Small intestine (tissue), 16 donors: ENCODE measurements at places on chromosomes 1 and 21. TPM values are rescaled to one million over a fixed set of nuclear protein-coding genes. Genes with fewer than 3 reads are reported as not detected.

Gene TRAF3IP3
- polyA plus RNA-seq: 3.3 TPM

Gene SH2D2A
- polyA plus RNA-seq: 2.2 TPM

Gene TMEM234
- polyA plus RNA-seq: 6.5 TPM

Gene ADAMTS4
- polyA plus RNA-seq: under 0.01 TPM

Gene CHIA
- polyA plus RNA-seq: 0.54 TPM

GRCh38 chr1:214838351-214838750 lies 235.4 kb downstream of the CENPF start:
- no peaks in the 10 kb centered on the region for H3K4me1 ChIP-seq
- no peak overlapping the region for H3K4me3 ChIP-seq
- DNase-seq: no peak
- no peak overlapping the region for H3K27ac ChIP-seq
- no peaks in the 10 kb centered on the region for H3K36me3 ChIP-seq

GRCh38 chr1:204065174-204065985 lies 7.5 kb upstream of the SOX13 start:
- H3K4me3 ChIP-seq: no peak overlapping the region
- peak; percentile 55 for DNase-seq
- no peaks in the 10 kb centered on the region for H3K36me3 ChIP-seq
- H3K27ac ChIP-seq: no peak overlapping the region
- no peaks in the 10 kb centered on the region for H3K4me1 ChIP-seq

DNA sequence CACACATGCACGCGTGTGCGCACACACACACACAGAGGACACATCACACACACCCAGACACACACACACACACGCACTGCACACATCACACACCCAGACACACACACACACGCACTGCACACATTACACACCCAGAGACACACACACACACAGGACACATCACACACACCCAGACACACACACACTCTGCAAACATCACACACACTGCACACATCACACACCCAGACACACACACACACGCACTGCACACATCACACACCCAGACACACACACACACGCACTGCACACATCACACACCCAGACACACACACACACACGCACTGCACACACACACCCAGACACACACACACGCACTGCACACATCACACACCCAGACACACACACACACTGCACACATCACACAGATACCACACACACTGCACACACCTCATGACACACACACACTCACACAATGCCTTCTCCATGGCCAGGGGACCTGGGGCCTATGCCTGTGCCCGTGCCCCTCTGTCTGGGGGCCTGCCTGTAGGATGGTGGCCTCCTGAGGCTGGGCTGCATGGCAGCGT lies 24.4 kb downstream of the CRYAA start:
- H3K4me1 ChIP-seq: no peaks in the 10 kb centered on the region
- no peak for DNase-seq
- H3K27ac ChIP-seq: no peak overlapping the region
- no peaks in the 10 kb centered on the region for H3K27me3 ChIP-seq
- no peak overlapping the region for H3K4me3 ChIP-seq

GRCh38 chr1:17158961-17159360 lies 39.7 kb upstream of the PADI2 start:
- no peaks in the 10 kb centered on the region for H3K36me3 ChIP-seq
- DNase-seq: no peak
- no peak overlapping the region for H3K4me3 ChIP-seq
- no peak overlapping the region for H3K27ac ChIP-seq
- H3K27me3 ChIP-seq: no peaks in the 10 kb centered on the region
- H3K4me1 ChIP-seq: no peaks in the 10 kb centered on the region

GRCh38 chr1:113780374-113781146 lies 21.3 kb upstream of the PHTF1 start:
- peaks cover 2% of the 10 kb centered on the region for H3K36me3 ChIP-seq
- H3K27ac ChIP-seq: no peak overlapping the region
- peaks cover 16% of the 10 kb centered on the region for H3K4me1 ChIP-seq

GRCh38 chr1:40625076-40625475 lies 40.4 kb downstream of the RIMS3 start:
- H3K27ac ChIP-seq: no peak overlapping the region
- H3K4me3 ChIP-seq: no peak overlapping the region
- H3K36me3 ChIP-seq: no peaks in the 10 kb centered on the region
- peak; percentile 20 for DNase-seq
- H3K27me3 ChIP-seq: peaks cover 5% of the 10 kb centered on the region
- H3K4me1 ChIP-seq: no peaks in the 10 kb centered on the region

DNA sequence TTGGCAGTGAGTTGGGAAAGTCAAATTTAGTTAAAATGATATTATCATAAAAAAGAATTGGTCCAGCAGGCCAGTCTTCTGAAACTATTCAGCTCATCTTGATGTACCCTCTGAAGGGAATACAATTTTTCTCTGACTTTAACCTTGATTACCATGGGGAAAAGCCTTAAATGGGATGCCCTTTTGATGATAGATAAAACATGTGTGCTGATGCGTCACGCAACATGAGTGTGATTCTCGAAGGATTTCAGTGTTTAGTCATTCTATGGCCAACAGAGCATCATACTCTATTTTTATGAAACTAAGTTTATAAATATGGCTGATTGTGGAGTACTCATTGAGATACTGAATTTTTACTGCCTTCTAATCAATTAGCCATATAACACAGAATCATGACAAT lies 171.5 kb downstream of the ZNF281 start:
- DNase-seq: no peak
- no peaks in the 10 kb centered on the region for H3K27me3 ChIP-seq
- peaks cover 5% of the 10 kb centered on the region for H3K4me1 ChIP-seq
- no peaks in the 10 kb centered on the region for H3K36me3 ChIP-seq

GRCh38 chr1:119286587-119287181 lies 81.9 kb upstream of the HAO2 start:
- DNase-seq: peak; percentile 52
- no peaks in the 10 kb centered on the region for H3K4me1 ChIP-seq
- H3K4me3 ChIP-seq: no peak overlapping the region
- H3K27me3 ChIP-seq: no peaks in the 10 kb centered on the region
